ENCODE measurements at places on chromosomes 5 and 9.

- DNase-seq, result peak; percentile 25
Observed at GRCh38 chr5:80757290-80757689, 102.5 kb upstream of the DHFR start.

GRCh38 chr5:5658226-5658625, 235.7 kb downstream of the ICE1 start:
- no peak for DNase-seq

DNA sequence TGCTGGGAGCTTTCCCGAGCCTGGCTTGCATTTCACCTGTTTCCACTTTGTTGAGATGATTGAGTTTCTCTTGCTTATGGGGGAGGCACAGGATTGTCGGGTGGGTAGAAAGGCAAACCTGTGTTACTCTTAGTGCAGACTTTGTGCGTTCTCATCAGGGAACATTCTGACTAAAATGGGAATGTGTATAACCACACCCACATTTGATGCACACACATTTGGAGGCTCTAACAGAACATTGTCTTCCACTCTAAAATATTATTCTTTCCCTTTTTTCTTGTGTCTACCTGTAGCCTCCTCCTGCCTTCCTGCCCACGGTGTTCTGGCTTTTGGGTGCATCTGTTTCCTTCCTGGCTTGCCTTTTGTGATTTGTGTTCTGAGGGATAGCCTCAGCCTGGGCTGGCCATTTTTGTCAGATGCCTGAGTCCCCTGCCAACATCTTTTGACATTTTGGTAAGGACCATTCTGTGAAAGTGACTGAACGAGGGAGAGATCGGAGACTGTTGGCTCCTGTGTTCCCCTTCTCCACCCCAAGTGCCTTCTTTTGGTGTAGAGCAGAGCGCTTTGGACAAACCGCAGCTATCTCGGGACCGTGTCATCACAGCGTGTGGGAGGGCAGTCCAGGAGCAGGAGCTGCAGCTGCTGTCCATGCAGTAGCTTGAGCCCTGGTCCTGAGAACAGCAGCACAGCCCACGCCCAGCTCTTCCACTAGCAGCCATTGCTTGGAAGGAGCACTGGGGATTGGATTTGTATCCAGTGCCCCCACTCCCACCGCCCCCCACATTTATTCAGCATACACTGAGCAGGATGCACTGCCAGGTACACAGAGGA, 101.4 kb downstream of the ARHGAP26 start:
- no peak for DNase-seq

GRCh38 chr5:159097784-159098602, 1.7 kb downstream of the EBF1 start:
- DNase-seq, result no peak

GRCh38 chr9:69873401-69873950, 52.9 kb downstream of the CFAP95 start:
- no peak for DNase-seq

- no peak for DNase-seq
Observed at GRCh38 chr5:133244242-133244641, 192.4 kb downstream of the HSPA4 start.

DNA sequence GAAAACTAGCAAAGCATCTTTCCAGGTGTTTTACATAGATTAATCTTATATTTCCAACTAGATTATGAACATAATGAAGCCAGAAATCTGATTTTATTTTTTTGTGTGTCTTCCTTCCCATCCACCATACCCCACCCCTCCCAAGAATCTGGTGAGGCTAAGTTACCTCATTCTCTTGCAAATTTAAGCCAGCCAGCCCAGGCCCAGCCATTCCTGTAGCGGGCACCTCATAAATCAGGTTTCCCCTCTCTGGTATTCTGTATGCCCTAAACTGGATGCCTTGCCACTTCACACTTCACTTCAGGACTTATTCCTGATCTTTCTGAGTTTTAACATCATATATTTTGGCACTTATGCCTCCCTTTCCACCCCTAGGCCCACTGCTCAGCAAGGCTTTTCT, 21.8 kb downstream of the C9 start:
- DNase-seq, result no peak

GRCh38 chr5:155532621-155533311, 519.2 kb downstream of the KIF4B start:
- DNase-seq, result no peak
